Adrenal gland (tissue), 19 donors: ENCODE measurements at places on chromosomes 4 and X. TPM values are rescaled to one million over a fixed set of nuclear protein-coding genes. Genes with fewer than 3 reads are reported as not detected.
A peak's percentile ranks its signal among the peaks of the same experiment; 100 is the strongest.

RAB39B gene
- total RNA-seq, result 0.18 TPM

IGFBP7 gene
- total RNA-seq, result 545 TPM

ARHGAP10 gene
- 25.7 TPM for total RNA-seq

TCEAL5 gene
- not detected for total RNA-seq

NEXMIF gene
- total RNA-seq, result 1.2 TPM

GRCh38 chr4:20787940-20788665, 87.8 kb downstream of the PACRGL start:
- DNase-seq, result no peak

DNA sequence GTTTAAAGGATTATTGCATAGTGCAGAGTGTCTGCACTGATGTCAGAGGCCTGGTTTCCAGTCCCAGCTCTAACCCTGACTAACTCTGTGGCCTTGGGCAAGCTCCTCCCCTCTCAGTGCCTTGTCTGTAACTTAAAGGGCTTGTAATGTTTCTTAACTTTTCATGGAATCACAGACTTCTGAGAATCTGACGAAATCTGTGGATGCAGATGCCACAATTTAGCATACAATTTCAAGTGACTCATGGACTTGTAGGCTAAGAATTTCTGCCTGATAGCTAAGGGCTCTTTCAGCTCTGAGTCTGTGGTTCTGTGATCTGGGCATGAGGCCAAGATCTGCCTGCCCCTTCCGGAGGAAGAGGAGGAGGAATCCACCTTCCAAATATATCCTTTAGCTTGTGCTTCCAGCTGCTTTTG, 236.9 kb downstream of the AR start:
- peak; percentile 91 for DNase-seq

- DNase-seq, result no peak
Measured at GRCh38 chr4:2588259-2588658, 51.8 kb downstream of the FAM193A start.
